ENCODE measurements at places on chromosomes 6 and 20.

DNA sequence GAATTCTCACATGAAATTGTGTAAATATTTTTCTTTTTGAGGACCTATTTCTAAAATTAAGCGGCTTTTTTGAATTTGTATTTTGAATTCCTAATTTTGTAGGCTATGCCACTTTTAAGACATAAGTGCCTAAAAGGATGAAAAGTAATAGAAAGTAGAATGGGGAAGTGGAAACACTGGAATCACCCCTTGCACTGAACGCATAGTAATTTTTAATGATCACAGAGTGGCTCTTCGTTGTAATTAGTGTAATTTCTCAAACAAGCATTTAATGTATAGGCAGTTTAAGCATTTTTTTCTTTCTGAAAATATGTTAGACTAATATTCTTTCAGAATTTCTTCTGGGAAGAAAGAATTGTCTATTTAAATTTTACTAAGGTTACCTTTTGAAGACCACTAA is 73.2 kb downstream of the ARID1B start:
- no peak for DNase-seq

DNA sequence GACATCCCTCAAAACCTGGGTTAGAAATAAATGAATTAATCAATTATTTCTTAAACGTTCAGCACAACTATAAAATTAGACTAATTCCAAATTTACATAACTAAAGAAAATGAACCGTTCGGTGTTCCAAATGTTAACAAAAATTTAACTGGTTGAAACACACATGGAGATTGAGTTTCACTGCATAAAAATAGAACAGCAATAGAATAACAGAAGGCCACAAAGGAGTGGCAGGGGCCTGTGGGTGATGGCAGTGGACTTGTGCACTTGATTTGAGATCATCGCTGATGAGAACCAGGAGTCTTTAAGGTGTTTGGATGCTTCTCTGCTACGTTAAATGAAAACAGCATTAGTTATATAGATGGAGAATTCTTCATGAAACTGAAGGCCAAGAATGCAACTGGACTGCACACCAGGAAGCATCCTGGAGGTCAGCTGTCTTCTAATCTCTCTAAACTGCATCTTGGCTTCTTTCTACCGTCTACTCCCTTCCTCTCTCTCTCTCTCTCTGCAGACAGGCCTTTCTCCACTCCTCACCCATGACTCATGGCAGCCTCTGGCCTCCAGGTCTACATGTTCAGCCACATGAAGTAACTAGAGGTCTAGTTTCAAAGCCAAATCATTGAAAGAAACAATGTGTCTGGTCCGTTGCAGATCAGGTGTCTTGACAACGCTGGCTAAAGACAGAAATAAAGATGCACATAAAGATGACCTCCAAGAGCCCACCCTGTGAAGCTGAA is 111.3 kb downstream of the SIM1 start:
- no peak for DNase-seq

GRCh38 chr6:13813026-13813425 is 1.3 kb downstream of the MCUR1 start:
- DNase-seq: no peak

DNA sequence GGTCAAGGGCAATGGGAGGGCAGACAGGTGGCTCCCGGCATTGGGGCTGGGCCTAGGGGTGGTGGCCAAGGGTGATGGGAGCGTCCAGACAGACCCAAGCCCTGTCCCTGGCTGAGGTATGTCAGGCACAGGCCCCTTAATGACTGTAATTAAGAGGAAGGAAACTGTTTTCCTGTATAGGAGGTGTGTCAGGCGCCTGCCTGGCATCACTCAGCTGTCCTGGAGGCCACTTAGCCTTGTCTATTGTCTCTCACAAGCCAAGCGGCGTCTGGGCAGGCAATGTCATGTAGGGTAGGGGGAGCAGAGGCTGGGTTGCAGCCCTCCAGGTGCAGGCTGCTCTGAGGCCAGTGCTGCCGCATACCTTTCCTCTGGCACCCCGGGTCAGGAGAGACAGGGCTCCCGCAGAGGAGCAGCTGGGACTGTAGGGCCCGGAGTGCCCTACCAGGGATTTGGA is 3.9 kb upstream of the FAM83C start:
- no peak for DNase-seq

GRCh38 chr6:50362706-50363105 is 313.0 kb upstream of the DEFB112 start:
- no peak for DNase-seq

DNA sequence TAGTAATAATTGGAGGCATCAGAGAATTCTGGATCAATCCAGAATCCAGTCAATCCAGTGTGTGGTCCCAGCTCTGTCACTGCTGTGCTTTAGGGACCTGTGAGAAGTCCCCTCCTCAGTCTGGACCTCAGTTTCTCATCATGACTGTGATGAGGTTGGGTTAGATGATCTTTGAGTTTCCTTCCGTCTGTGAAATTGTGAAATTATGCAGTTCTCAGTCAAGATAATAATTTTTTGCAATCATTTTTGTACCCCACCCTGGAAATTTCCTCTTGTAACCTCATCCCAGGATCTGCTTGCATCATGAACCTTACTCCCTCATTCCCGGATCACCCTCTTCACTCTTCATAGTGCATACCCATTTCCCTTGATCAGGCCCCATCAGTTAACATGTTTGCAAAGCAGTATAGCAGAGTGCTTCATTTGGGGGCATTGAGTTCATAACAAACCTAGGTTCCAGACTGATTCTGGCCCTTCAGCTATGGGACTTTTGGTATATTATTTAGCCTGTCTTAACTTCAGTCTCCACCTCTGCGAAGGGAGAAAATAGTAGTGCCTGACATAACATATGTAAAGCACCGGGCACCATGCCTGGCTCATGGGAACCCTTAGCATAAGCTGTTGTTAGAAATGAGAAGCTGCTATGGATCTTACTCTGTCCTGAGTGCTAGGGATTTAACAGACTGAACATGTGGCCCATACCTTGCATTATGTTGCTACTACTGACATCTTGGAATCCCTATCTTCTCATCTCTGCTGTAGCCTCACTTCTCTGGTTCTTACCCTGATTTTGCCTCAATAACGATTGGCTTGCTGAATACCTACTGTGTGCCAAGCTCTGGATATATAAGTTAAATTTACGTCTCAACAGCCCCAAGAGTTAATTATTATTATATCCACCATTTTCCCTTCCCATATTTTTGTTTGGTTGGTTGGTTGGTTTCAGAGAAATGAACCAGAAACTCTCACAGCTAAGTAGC is 1.3 kb downstream of the ZNF76 start:
- DNase-seq: no peak

DNA sequence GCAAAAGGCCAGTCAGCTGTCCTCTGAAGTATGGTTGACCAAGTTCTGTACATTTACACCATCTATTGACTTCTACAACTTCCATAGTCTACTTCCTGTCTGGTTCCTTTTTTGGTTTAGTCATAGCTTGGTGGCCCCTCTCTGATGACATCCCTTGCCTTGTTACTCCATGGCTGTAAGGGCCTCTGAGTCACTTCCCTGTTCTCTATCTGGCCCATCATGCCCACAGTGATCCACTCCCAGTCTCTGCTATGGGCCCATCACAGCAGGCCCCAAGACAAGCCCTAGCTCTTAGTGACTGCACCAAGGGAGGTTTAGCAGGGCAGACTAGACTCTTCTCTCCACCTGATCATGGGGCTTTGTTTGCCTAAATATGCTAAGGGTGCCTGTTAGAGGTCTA is 441.6 kb downstream of the HACE1 start:
- DNase-seq: no peak

DNA sequence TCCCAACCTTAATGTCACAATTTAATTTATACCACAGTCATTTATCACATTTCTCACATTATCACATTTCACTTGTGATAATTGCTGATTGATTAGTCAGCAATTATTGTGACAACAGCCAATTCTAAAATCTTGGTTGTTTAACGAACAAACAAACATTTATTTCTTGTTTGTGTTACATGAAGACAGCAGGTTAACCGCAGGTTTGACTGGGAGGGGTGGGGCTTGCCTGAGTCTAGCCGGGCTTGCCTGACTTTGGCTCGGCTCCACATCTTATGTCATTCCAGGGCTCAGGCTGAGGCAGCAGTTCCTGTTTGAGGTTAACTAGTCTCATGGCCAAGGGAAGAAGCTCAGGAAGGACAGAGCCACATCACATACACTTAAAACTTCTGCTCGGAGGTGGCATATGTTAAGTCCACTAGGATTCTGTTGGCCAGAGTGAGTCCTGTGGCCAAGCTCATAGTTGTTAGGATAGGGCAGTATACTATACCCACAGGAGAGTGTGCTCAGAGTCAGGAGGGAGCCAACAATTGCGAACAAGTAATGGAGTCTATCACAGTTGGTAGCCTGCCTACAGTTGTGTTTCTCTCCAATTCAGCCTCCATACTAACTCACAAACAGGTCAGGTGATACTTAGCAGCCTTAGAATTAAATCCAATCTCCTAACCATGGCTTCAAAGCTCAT is 90.0 kb upstream of the IFNGR1 start:
- DNase-seq: no peak

- no peak for DNase-seq
Observed at GRCh38 chr20:49009899-49010631, 36.0 kb upstream of the CSE1L start.

DNA sequence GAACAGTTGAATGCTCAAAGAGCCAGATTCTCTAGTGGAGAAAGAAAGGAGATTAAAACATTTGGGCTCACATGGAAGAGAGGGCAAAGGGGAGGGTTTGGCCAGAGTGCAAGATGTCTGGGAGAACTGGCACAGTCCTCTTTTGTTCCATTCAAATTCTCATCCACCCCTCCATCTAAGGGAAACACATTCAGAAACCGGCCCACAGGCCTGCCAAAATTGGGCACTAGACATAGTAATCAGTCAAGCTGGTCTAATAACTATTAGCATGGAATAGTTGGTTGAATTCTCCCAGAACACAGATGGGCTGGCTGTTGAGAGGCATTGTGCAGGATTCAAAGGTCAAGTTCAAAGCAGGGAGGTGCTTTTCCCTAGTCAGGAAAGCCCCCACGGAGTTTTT is 341.4 kb upstream of the IRAK1BP1 start:
- no peak for DNase-seq

- DNase-seq: no peak
Observed at GRCh38 chr6:25701807-25702206, 49.8 kb downstream of the SCGN start.
